ENCODE measurements at places on chromosomes 1 and 21. TPM values are rescaled to one million over a fixed set of nuclear protein-coding genes. Genes with fewer than 3 reads are reported as not detected.

Gene B3GALT6
- total RNA-seq = 17.6 TPM

Gene LGALS8
- 74.0 TPM for total RNA-seq

DNA sequence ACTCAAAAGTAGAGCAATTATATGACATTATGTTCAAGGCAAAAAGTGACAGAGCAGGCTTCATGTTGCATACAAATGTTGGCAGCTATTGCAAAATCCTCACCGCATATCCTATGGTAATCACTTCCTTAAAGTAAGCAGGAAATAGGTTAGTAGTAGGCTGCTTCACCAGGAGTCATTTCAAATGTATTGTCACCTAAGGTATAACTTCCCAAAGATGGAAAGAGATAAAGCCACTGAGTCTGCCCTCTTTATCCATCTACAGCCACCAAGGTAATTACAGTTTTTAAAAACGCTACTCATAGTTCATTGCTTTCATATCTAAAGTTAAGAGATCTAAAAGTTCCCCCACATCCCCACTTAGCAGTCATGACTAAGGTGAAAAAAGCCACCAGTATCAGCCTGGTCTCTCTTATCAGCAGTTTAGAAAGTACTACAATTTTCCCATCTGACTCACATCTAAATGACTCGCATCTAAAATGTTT, 31.6 kb upstream of the UBE2U start:
- H3K27me3 ChIP-seq = peaks cover 21% of the 10 kb centered on the region
- no peak for DNase-seq
- no peak overlapping the region for H3K4me3 ChIP-seq
- H3K27ac ChIP-seq = no peak overlapping the region
- H3K4me1 ChIP-seq = peaks cover 10% of the 10 kb centered on the region

Gene UBE4B
- total RNA-seq = 30.4 TPM

Gene LCE2B
- not detected for total RNA-seq

Gene TAL1
- not detected for total RNA-seq

Gene LEFTY2
- total RNA-seq = not detected

GRCh38 chr1:204763773-204764427, 78.4 kb upstream of the LRRN2 start:
- H3K27ac ChIP-seq = no peak overlapping the region
- peak; percentile 83 for DNase-seq
- peaks cover 5% of the 10 kb centered on the region for H3K4me1 ChIP-seq
- H3K27me3 ChIP-seq = peaks cover 48% of the 10 kb centered on the region

Data from activated CD8-positive, alpha-beta memory T cell treated with anti-CD3 and anti-CD28 coated beads, Interleukin-2, amount 10 ng/mL, durations not matched to agents 7 days and 5 days (primary cell).